Fibroblast of lung (primary cell): ENCODE measurements at places on chromosomes 2 and 18. TPM values are rescaled to one million over a fixed set of nuclear protein-coding genes. Genes with fewer than 3 reads are reported as not detected.

SLC35F5 gene
- total RNA-seq = 175 and 245 TPM in 2 replicates

PLGLB2 gene
- total RNA-seq = 1.3 and 1.7 TPM in 2 replicates

RNF152 gene
- total RNA-seq = 15.2 and 24.4 TPM in 2 replicates

OR6B2 gene
- total RNA-seq = not detected in 2 replicates

COLEC11 gene
- total RNA-seq = 0.77 and 0.83 TPM in 2 replicates

TLX2 gene
- under 0.01 TPM in 1 of 2 replicates, not detected in the other for total RNA-seq

SKOR2 gene
- not detected in 2 replicates for total RNA-seq

ALPI gene
- not detected in 2 replicates for total RNA-seq

HOXD1 gene
- total RNA-seq = not detected in 2 replicates

TUBA3E gene
- not detected in 2 replicates for total RNA-seq

SPDYA gene
- total RNA-seq = 0.77 and 0.83 TPM in 2 replicates

ZFP36L2 gene
- 11.6 and 16.7 TPM in 2 replicates for total RNA-seq

ZNF804A gene
- 0.77 and 3.0 TPM in 2 replicates for total RNA-seq

C18orf54 gene
- total RNA-seq = 3.3 and 5.6 TPM in 2 replicates

ADGRF3 gene
- total RNA-seq = under 0.01 TPM in 1 of 2 replicates, not detected in the other

ASB18 gene
- not detected in 2 replicates for total RNA-seq

TMEM169 gene
- 0.26 and 0.50 TPM in 2 replicates for total RNA-seq

KCNS3 gene
- 1.3 and 6.3 TPM in 2 replicates for total RNA-seq

ICOS gene
- not detected in 2 replicates for total RNA-seq

HNMT gene
- 139 and 163 TPM in 2 replicates for total RNA-seq

DPY30 gene
- 50.5 and 69.9 TPM in 2 replicates for total RNA-seq

DHRS9 gene
- total RNA-seq = not detected in 2 replicates

PTH2R gene
- total RNA-seq = under 0.01 TPM in 1 of 2 replicates, not detected in the other

SPR gene
- total RNA-seq = 23.3 and 25.9 TPM in 2 replicates

EMILIN2 gene
- 11.1 and 18.0 TPM in 2 replicates for total RNA-seq

CEP192 gene
- 32.7 and 32.9 TPM in 2 replicates for total RNA-seq
